ENCODE measurements at places on chromosomes 16 and 17.

DNA sequence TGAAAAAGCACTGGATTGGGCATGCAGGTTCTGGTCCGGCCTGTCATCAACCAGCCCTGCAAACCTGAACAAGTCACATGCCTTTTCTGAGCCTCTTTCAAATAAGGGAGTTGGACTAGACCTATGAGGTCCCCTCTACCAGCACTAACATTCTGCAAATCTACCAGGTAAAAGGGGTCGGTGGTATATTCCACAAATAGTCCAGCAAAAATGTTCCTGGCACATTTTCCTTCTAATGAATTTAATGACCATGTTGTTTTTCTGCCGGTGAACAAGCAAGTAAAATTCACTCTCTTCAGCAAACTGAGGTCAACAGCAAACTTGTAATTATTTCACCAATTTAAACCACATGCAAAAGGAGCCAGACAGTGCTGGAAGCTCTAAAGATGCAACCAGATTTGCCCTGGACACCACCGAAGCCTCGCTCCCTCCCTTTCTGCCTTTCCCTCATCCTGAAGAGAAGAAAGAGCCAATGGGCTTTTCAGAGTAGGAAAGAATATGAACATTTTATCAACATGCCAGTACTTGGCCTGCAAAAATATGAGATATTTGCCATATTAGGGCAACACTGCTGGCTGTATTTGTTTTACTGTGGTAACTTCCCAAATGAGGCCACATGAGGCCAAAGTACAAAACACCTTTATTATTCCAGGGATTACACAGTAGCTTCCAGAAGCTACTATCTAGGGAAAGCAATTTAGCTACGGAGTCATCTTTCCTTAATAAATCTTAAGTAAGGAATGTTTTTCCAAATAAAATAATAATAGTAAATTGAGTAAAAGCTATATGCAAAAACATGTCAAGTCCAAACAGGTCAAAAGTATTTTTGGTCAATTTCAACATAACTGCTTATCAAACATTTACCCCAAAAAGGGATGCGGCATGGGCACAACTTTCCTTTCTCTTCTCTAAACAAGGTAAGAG is 45.0 kb downstream of the USP31 start:
- no peak for DNase-seq

DNA sequence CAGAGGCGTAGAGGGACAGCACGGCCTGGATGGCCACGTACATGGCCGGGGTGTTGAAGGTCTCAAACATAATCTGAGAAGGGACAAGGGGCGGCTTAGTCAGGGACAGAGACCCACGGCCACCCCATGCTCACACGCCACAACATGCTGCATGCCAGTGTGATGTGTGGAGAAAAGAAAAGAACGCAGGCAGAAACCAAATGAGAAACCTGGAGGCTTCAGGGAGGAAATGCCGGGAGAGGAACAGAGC is 1.1 kb downstream of the ACTG1 start:
- DNase-seq = no peak

- peak; percentile 84 for DNase-seq
Measured at GRCh38 chr16:18969050-18969854, 14.5 kb upstream of the TMC7 start.

GRCh38 chr16:59733321-59733720 is 999.2 kb upstream of the GOT2 start:
- no peak for DNase-seq

- no peak for DNase-seq
Measured at GRCh38 chr17:61406971-61407911, 7.6 kb downstream of the TBX2 start.

DNA sequence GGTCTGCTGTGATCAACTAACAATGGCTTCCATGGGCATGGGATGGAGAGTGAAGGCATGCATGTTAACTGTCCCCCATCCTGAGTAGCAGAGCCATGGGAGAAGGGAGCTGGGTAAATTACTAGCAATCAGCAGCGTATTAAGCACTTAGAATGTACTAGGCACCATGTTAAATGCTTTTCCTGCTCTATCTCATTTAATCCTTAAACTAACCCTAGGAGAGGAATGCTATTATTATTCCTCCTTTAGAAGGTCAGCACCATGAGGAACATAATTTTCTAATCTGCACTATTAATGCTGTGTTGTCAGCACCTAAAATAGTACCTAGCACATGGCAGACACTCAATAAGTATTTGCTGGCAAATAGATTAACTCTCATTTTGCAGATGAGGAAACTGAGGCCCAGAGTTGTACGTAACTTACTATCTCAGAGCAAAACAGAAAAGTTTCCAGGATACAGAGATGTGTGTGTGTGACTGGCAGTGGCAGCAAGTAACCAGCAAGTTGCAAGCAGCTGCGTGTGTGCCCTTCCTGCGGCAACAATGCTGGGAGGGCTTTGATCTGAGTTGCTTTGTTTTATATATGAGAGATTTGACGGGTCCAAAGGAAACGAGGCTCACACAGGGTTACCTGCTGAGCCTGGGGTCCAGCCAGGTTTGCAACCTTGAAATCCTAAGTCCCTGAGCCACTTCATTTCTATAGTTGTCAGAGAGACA is 6.5 kb upstream of the KLHL36 start:
- DNase-seq = peak; percentile 24

DNA sequence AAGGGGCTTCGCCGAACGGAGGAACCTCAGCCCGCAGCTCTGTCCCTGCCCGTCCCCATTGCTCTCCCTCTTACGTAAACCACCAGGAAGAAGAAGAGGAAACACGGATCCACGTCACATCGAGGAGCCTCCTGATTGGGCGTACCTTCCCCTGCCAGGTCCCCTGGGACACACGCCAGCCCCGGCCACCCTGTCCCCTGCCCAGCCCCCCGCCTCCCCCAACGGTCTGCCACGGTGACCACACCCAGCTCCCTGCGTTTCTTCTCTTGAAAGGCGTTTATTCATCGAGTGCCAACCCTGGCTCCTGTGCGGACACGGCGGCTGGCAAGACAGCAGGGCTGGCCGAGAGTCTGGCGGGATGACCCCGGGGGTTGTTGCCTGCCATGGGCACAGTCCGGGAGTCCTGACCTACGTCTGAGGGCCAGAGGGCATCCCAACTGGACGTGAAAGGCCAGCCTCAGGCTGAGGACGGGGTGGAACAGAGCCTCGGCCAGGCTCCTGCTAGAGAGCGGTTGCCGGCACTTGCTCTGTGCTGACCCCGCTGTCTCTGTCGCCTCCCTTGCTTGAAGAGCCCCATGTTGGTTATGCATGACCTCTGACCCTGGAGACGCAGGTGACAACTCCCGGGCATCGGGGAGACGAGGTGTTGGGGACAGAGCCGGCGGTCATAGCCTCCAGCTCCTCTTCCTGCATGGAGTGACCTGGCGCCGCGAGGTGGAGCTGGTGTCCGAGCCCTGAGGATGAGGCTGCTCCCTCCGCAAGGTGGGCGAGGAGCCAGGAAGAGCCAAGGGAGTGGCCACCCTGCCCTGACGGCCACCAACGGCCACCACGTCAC is 40.5 kb upstream of the ACSF3 start:
- DNase-seq = no peak

DNA sequence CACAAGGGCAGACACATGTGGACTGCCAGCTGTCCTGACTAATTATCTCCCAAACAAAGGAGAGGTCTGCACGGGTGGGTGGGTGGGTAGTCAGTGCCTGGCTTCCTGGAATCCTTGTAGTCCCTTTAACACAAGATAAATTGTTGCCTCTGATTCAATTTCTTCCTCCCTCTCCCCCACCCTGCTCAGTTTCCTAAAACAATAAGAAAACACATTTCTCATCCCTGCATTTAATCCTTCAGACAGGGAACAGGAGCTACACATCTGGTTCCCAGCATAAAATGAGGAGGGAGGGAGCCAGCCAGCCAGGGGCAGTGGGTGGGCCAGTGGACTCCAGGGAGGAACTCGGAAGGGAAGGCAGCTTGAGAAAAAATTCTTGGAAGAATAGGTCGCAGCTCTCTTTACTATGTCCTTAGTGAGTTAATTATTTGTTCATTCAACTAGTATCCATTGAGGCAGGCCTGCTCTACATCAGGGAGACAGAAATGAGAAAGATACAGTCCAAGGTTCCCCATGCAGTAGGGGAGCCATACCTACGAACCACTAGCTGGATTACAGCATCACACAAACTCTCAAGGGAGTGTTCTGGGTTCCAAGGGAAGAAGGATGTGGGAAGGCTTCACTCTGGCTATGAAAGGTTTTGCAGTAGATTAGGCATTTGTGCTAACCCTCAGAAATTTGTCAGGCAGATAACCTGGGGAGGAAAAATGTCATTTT is 58.3 kb downstream of the CCT6B start:
- DNase-seq = no peak

DNA sequence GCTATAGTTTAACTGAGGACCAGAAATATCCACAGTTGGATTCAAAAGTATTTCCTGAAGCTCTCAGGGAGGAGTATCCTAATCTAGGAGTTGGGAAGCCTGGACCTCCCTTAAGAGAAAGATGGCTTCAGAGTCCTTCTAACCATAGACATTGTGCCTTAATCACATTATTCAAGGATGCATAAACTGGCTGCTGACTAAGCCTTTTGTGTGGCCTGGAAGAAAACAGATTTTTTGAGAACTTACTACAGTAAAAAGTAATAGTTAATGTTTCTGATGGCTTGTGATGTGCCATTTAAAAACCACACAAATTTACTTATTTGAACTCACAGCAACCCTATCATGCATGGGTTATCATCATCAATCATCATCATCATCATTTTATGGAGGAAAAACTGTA is 126.2 kb upstream of the RPL38 start:
- DNase-seq = no peak

GRCh38 chr17:77437017-77437416 is 296.2 kb downstream of the SEC14L1 start:
- peak; percentile 21 for DNase-seq

- DNase-seq = peak; percentile 39
Measured at GRCh38 chr16:77951788-77952187, 70.6 kb upstream of the CLEC3A start.

DNA sequence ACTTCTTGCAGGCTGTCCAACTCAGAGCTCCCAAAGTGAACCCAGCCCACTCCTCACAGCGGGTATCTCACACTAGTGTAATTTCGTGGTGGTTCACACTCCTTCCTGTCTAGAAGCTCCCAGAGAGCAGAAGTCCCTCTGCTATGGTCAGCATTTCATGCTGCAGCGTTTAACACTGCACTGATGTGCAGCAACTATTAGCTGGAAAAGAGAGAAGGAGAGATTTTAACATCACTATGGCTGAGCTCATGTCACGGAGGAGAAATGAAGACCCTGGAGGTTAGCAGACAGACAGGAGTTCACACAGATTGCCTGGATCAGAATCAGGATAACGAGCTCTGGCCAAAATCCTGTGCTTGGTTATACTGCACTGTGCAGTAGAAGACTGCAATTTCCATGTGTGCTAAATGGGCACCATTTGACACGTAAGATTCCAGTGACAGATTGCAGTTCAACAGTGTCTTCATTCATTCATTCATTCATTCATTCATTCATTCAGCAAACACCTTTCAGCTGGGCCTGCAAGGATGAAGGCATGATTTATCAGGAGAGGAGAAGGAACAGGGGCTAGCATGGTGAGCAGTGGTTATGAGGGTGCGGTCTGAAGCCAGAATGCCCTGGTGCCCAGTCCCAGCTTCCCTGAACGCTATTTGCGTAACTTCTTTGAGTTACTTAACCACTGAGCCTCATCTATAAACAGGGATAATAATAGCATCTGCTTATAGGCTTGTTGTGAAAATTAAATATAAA is 5.3 kb upstream of the CCL1 start:
- no peak for DNase-seq
